ENCODE measurements at places on chromosomes 2 and 18.

- no peak for DNase-seq
These were observed 10.8 kb downstream of the TYMS start for GRCh38 chr18:668260-668659.

- no peak for DNase-seq
These were observed 72.7 kb upstream of the MBOAT2 start for GRCh38 chr2:9076210-9076609.

DNA sequence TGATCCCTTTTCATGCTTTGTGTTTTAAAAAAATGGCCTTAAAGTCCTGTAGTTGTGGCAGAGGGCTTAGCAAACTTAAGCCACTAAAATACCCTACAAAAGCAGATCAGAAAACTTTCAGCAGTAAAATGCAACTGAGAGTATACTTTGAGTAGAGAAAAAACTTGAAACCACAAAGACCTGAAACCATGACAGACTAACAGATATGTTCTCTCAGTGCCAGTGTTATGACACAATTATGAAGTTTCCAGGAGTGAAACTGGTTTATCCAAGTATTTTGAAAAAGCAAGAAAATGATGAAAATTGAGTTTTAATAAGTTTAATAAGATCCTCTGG, 74.5 kb downstream of the SPRED2 start:
- DNase-seq: no peak

DNA sequence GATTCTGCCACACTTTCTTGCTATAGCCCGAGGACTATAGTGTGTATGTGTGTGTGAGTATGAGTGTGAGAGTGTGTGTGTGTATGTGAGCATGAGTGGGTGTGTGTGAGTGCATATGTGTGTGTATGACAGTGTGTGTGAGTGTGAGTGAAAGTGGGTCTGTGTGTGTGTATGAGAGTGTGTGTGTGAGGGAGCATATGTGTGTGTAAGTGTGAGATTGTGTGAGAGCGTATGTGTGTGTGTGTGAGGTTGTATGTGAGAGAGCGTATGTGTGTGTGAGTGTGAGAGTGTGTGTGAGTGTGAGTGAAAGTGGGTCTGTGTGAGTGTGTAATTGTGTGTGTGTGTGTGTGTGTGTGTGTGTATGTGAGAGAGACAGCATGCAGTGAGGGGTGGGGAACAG, 89.0 kb upstream of the ACSL3 start:
- no peak for DNase-seq

DNA sequence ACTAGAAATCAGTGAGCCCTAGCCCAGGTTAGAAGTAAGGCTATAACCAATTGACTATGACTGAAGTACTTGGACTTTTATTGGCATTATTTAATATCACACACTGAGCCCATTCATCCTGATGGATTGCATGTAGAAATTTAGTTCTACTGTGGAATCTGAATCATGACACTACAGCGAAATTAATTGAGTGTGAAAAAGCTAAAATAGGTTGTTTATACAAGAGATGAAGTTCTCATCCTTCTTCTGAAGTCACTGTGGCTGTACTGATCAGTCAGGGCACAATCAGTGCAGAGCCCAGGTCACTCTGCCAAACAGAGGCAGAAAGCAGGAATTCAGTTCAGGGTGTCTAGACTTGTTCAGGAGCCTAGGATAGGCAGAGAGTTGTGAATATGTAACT, 158.9 kb downstream of the BABAM2 start:
- DNase-seq: no peak
